ENCODE measurements at places on chromosomes 3 and 15.

GRCh38 chr3:10322352-10322710, 1.4 kb upstream of the SEC13 start:
- no peak for DNase-seq

DNA sequence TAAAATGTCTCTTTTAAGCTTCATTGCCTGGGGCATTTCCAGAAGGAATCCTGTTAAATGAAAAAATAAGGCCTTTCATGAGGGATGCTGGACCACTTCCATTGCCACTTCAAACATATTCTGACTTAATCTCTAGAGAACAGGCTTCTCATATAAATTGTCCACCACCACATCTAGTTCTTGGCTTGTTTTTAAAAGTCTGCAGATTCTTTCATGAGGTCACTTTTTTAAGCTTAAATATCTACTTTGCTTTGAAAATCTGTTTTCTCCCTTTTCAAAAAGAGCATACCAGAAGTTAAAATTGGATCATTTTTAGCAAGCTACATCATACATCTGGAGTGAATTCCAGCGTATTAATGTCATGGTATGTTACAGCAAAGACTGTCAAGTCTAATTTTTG, 131.6 kb downstream of the C3orf70 start:
- DNase-seq, result no peak

DNA sequence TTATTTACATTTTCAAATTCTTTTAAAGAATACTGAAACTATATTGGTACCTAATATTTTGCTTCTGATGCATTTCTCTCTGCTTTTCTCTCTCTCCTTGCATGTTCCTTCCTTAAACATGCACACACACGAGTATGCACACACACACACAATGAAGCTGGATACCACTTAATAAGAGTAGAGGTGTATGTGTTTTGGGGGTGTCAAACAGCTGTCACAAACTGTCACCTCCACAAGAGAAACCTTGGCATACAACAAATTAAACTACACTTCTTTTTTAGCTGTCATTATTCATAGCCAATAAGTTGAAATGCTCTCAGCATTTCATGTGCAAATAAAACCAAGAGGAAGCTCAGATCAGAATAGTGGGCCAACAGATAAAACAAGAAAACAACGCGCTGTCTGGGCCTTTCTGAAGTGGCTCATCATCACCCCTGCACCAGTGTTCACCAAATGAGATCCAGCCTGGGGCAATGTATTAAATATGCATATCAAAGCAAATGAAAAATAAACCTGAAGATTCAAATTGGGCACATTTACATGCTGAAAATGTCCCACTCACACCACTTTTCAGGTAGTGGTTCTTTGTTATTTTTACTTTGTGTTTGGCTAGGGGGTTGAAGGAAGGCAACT, 9.7 kb downstream of the MEIS2 start:
- no peak for DNase-seq

- DNase-seq, result peak; percentile 34
Measured at GRCh38 chr3:183428447-183429211, at the start of gene MCF2L2. Gene MCF2L2, minus strand, starts transcription at chr3:183428619. Its CDS starts 642 bp downstream, at chr3:183427977.

DNA sequence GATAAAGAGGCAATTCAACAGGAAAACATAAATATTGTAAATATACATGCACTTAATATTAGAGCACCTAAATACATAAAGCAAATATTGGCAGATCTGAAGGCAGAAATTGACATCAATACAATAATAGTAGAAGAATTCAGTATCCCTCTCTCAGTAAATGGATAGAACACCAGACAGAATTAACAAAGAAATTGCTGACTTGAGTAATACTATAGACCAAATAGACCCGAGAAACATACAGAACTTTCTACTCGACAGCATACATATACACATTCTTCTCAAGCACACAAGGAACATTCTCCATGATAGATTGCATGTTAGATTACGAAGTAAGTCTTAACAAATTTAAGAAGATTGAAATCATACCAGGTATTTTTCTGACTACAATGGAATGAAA, 50.2 kb downstream of the OXSM start:
- no peak for DNase-seq

GRCh38 chr3:179544981-179545645, 17.6 kb upstream of the ACTL6A start:
- DNase-seq, result no peak

DNA sequence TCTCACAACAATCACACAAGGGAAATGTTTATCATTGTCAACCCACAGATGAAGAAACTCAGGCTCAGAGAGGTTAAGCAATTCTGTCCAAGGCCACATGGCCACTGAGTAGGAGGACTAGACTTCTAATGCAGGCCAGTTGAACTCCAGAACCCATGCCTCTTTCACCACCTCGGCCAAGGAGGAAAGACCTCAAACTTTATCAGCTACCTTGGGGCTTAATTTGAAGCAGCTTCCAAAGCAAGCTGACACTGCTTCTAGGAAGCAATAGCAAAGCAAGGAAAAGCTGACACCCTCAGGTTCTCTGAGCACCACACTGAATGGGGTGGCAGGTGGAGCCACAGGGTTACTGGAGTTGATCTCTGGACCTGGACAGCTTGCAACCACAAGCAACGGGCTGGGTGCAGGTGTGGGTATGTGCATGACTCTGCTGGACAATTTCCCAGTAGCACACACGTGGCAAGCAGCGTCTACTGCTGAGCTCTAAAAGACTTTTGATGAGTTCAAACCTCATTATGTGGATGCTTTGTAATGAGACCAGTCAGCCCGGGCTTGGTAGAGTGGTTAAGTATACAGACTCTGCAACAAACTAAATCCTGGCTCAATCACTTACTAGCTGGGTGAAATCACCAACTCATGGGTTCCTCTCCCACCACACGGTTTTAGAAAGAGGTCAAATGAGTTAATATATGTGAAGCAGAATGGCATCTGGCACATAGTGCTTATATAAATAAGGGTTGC, 23.1 kb downstream of the CCNL1 start:
- no peak for DNase-seq

GRCh38 chr15:74428442-74428787, 5.3 kb downstream of the SEMA7A start:
- DNase-seq, result no peak

All from NCI-H1694 treated with DMSO at 0.1 percent for 48 hours (cell line).